ENCODE measurements at places on chromosomes 7 and 10.

DNA sequence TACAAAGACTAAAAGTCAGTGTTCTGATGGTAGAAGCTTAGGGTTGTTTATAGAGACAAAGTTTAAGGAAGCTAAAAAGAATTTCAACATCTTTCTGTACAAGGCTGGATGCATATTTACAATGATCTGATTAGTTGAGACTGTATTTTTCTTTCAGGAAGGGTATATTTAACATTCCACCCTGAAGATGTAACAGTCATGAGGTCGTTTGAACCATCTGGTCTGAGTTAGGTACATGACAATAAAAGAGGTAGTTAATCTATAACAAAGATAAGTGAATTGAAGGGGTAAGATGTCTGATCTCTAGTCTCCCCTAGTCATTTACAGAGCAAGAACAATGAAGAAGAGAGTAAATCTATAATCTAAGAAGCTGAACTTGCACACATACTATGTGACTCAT, 821.2 kb downstream of the CNTNAP2 start:
- no peak for DNase-seq

GRCh38 chr10:78222096-78222790, 188.6 kb downstream of the RPS24 start:
- no peak for DNase-seq

GRCh38 chr7:88635149-88635548, 124.4 kb upstream of the ZNF804B start:
- no peak for DNase-seq

- no peak for DNase-seq
Observed at GRCh38 chr7:13797545-13797944, 191.9 kb downstream of the ETV1 start.

- DNase-seq, result no peak
Observed at GRCh38 chr7:36735172-36735571, 10.9 kb upstream of the AOAH start.

DNA sequence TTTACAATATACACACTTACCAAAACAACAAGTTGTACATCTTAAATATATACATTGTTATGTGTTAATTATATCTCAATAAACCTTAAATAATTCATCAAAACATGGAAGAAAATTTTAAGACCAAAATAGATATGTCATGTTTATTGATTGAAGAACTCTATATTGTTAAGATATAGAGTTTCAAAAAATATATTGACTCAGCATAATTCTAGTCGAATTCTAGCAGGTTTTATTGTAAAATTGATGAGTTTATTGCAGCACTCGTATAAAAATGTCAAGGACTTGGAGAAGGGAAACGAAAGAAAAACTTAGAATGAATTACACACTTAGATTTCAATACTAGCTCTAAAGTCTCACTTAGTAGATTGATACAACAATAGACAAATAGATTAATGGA, 575.4 kb upstream of the SORCS1 start:
- DNase-seq, result no peak

DNA sequence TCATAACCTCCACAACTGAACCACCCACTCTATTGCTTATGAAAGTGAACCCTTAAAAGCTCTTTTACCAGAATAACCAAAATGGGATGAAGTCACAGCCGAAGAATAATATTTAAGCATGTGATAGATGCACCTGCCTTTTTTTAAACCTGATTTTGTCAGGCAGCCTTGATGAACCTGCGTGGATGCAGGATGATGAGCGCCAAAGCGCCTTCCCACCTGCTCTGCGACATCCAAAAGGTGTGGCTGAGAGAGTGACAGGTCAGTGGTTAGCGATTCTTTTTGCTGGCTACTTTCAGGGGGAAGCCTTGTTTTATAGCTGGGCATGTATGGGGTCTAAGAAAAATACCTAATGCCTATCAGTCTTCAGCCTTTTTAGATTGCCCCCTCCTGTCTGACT, 157.8 kb downstream of the FANK1 start:
- no peak for DNase-seq

DNA sequence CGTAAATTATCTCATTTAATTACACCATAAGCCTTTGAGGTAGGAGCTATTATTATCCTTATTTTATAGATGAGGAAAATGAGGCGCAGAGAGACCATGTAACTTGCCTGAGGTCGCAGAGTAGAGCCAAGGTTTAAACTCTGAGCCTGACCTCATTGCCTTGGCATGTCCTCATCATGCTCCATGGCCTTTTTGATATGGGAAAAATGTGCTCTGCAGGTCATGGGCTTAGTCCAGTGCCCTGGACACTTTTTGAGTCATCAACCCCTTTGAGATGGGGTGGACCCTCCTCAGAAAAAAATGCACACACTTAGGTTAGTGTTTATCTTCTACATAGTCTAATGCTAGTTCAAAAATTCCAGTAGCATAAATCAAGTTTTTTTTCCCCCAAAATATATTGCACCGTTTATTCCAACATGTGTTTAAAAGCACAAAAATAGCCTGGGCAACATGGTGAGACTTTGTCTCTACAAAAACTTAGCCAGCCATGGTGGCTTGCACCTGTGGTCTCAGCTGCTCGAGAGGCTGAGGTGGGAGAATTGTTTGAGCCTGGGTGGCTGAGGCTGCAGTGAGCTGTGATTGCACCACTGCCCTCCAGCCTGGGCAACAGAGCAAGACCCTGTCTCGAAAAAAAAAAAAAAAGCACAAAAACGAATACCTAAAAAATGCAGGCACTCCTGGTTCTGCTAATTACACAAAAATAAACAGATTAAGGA, 28.6 kb upstream of the TMEM178B start:
- DNase-seq, result no peak

DNA sequence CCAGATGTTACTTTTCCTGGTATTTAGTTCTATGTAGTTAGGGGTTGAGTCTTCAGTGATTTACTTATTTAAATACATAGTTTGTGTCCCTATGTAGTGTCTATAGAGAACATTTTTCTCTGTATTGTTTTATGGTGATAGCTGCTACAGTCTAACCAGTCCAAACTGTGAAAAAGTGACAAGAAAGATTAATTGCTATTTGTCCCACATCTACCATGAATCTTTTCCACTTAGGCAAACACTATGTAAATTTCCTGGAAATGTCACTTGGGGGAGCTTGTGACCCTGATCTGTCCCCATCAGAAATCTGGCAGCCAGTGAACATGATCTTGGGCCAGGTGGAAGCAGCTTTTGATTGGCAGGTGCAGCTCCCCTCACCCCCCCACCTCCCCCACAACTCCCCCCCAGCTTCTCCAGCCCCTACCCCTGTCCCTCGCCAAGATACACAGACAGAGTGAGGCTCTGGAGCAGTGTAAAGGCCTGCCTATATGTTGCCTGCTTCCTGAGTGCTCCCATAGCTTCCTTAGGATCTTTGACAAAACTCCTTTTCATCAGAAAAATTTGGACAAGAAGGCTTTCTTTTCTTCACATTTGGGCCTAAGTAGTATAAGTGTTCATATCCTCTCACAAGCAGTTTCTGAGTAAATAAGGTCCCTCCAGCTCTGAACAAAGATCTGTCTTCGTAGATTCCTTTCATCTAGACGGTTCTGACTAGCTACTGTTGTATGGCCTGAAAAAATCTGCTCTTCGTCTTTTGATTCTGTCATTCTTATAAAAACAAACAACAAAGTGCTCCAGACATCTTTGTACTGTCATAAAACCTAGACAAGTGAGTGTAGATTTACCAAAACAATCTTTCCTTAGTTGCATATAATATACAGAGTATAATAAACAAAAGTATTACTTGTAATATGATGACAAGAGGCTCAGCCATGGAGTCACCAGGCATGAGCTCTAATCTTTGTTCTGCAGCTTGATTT, 31.5 kb upstream of the SLC13A1 start:
- DNase-seq, result no peak

DNA sequence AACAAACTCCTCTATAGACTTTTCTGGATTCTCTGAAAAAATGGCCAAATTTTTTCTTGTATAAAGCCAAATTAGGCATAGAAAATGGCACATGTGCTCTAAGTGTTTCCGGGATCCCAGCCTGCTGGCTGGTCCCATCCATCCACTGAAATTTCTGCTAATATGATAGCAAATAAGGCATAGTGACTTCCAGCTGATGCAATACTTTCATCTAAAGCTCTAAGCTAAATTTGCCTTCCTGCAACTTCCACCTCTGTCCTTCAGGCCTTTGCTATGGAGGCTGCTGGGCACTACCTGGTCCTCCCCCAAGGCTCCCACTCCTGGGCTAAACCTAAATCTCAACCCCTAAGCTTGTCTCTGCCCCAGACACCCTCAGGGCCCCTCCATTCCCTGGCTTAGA, 20.5 kb downstream of the MYH16 start:
- DNase-seq, result no peak

GRCh38 chr7:126682176-126682575, 570.6 kb downstream of the GRM8 start:
- DNase-seq, result no peak

DNA sequence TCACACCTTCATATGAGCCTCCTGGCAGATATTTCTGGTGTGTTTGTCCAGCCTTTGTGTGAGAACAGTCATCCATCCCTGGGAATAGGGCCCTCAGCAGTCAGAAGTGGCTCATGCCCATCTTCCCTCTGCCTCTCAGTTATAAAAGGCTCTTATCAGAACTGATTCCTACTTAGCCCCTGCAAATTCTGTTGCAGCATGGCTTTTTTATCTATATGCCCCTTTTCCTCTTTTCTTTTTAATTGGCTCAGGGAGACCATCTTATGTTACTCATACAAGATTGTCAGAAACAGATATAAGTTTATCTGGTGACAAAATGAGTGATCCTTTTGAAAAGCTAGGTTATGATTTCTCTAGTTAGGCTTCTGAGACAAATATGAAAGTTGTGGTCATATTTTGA, 194.1 kb downstream of the CREB5 start:
- no peak for DNase-seq

- DNase-seq, result no peak
Observed at GRCh38 chr7:36966636-36967035, 242.3 kb upstream of the AOAH start.

GRCh38 chr7:25894002-25894901, 257.7 kb upstream of the NFE2L3 start:
- DNase-seq, result no peak

DNA sequence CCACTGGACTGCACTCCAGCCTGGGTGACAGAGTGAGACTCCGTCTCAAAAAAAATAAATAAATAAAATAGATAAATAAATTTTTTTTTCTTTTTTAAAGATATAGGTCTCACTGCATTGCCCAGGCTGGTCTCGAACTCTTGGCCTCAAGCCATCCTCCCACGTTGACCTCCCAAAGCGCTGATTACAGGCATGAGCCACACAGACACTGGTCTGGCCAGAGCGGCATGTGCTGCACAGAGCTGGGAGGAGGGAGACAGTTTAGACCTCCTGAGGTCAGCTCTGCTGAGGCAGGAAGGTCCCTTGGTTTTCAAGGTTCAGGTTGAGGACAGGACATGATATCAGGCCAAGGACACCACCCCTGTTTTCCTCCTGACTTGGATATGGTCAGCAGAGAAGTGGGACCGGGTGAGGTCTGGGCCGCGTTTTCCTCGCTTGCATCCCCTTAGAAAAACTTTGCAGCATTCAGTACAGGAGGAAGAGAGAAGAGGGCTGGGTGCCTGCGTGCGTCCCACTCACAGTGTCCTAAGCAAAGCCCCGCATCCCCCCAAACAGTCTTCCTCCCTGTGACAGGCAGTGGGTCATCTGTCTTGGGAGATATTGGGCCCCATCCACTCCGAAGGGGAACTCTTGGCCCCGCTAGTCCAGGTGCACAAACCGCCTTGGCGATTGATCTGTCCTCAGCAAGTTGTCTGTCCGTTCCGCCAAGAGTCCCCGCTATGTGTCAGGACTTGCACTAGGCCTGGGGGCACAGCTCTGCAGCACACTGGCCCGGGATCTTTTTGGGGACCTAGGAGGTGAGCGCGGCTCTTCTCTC, 56.1 kb downstream of the ZNF727 start:
- no peak for DNase-seq

DNA sequence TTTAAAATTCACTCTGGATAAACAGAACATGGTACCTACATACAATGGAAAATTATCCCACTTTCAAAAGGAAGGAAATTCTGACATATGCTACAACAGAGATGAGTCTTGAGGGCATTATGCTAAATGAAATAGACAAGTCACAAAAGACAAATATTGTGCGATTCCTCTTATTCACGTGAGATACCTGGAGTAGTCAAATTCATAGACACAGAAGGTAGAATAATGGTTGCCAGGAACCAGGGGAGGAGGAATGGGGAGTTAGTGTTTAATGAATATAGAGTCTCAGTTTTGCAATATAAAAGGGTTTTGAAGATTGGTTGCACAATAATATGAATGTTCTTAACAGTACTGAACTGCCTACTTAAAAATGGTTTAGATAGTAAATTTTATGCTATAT, 69.8 kb upstream of the WAC start:
- no peak for DNase-seq

DNA sequence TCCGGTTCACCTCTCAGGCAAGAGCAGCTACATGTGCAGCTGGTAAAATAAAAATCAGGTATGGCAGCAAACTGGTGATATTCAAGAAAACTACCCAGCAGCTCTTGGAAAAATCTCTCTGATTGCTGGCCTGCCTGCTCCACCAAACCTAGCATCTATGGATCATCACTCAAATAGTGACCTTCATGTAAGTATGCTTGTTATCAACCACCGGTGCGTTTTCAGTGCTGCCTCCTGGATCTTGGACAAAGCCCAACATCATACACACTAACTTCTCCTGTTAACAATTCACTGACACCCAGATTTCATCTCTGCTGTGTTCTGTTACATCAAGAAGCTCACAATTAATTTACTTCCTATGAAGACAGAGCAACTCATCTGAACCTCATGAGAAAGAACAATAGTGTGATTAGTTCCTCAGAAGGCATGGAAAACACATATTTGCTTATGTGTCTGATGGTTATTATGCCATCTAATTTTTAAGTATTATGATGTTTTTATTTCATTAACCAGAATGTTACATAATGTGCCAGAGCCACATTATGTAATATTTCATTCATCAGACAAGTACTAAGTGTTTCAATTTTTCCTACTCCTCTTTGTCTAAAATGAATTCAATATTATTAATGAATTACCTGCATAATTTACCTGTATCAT, 8.8 kb downstream of the CDK6 start:
- DNase-seq, result no peak

DNA sequence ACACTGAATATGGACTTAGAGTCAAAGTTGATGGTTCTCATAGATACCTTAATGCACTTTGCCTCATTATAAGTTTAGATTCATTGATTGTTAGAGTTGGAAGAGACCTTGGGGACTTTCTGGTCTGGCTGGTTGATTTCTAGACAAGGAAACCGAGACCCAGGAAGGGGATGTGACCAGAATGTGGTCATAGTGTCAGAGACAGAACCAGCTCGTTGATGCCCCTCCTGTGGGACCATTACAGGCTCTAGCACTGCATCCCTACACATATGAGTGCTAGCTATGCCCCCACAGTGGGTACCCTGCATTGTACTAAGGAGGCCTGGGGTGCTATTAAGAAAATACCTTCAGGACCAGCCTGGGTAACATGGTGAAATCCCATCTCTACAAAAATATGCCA, 306.6 kb downstream of the CAMK1D start:
- DNase-seq, result no peak

GRCh38 chr7:128904381-128905197, 5.9 kb downstream of the KCP start:
- peak; percentile 53 for DNase-seq

- no peak for DNase-seq
Observed at GRCh38 chr7:114343949-114344708, 70.5 kb upstream of the FOXP2 start.
